ENCODE measurements at places on chromosomes 5 and 9. TPM values are rescaled to one million over a fixed set of nuclear protein-coding genes. Genes with fewer than 3 reads are reported as not detected.

GABRA6 gene
- not detected for total RNA-seq

SEMA6A gene
- 6.7 TPM for total RNA-seq

CDH6 gene
- total RNA-seq = 0.12 TPM

ANKRD31 gene
- 0.30 TPM for total RNA-seq

CNTLN gene
- total RNA-seq = 5.1 TPM

IRX1 gene
- not detected for total RNA-seq

TPPP gene
- 3.9 TPM for total RNA-seq

ABO gene
- total RNA-seq = 1.2 TPM

DMRTA1 gene
- total RNA-seq = not detected

ERAP2 gene
- total RNA-seq = 2.2 TPM

PHAX gene
- total RNA-seq = 24.5 TPM

All from HCT116 (cell line).